ENCODE measurements at places on chromosomes 3 and 15.

DNA sequence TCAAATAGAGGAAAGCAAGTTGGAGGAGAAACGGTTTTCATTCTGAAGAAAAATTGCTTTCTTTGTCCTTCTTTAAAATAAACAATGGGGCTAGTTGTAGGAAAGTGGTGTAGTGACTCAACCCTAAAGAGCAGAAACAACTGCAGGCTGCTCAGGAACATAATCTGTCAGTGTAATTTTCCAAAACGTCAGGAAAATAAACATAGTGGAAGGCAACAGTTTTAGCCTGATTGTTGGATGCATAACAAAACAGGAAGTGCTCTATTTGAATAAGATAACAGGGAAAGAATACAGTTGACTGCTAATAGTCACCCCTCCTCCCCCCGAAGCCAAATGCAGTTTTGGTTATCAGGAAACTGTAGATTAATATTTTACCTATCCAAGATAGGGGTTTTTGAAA lies 167.6 kb downstream of the ECT2 start:
- peak; percentile 81 for DNase-seq

GRCh38 chr3:67064105-67064504 lies 66.0 kb downstream of the KBTBD8 start:
- no peak for DNase-seq

DNA sequence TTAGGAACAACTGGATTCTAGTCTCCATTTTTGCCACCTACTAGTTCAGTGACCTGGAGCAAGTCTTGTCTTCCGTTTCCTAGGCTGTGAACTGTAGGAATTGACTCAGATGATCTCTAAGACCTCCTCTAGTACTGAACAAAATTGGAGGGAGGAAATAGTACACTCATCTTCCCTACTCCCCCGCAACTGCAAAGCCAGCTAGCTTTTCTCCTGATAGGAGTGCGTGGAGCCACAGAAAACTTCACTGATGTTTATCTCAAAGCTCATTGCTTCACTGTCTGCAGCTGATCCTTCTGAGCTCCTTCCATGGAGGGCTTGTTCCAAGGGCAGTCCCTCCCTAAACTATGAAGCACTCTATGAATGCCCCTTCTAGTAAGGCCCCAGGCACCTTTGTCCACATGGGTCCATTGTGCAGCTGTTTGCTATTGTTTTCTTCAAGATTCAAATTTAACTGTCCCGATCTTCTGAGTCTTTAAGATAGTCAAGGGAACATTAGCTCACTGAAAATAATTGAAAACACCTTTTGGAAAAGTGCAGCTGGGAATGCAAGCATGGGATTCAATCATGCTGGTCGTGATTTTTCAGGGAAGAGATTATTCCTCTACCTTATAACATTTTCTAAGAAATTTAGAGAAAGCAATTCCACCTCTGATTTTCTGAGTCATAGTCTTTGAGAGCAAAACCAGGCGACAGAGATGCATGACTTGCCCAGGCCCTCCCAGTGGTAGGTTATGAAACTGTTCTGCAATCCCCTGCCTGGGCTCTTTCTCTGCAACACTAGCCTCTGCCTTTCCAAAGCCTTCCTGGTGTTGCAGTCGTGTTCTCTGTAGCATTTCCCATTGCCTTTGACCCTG lies 24.3 kb downstream of the FILIP1L start:
- DNase-seq, result no peak

GRCh38 chr3:111547631-111548030 lies 5.6 kb downstream of the CD96 start:
- DNase-seq, result no peak
